ENCODE measurements at places on chromosomes 6 and 20.

GRCh38 chr6:166611631-166612030, 15.4 kb downstream of the RPS6KA2 start:
- DNase-seq: no peak

- DNase-seq: peak; percentile 64
These were observed 17.3 kb downstream of the FKBP1A start for GRCh38 chr20:1375515-1375914.

DNA sequence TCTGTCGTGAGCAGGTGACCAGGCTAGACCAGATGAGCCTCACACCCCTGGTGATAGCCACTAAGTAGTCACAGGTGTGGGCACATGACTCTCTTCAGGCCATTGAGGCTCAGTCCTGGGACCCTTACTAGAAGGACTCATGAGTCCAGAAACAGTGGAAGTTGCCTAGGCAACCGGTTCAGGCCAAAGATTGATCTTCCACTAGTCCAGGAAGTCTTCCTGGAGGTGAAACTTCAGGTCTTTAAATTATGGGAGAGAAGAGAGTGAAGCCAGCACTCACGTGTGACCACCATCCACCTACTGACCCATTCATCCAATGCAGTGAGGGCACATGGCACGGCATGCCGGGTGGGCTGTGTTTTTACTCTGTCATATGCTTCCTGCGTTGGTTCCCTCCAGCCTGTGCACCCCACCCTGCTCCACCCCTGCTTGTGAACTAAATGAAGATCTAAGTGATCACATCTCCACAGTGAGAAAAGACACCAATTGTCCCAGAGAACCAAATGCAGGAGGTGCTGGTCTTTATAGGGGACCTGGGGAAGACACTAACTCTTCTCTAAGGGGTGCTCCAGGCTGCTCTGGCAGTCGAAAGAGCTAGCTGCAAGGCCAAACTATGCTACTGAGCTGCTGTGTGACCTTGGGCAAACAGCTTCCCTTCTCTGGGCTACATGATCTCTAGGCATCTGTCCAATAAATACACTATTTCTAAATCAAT, 12.5 kb upstream of the STX16 start:
- no peak for DNase-seq

- DNase-seq: peak; percentile 76
These were observed 1.7 kb downstream of the PPP1R10 start for GRCh38 chr6:30615219-30615957.

DNA sequence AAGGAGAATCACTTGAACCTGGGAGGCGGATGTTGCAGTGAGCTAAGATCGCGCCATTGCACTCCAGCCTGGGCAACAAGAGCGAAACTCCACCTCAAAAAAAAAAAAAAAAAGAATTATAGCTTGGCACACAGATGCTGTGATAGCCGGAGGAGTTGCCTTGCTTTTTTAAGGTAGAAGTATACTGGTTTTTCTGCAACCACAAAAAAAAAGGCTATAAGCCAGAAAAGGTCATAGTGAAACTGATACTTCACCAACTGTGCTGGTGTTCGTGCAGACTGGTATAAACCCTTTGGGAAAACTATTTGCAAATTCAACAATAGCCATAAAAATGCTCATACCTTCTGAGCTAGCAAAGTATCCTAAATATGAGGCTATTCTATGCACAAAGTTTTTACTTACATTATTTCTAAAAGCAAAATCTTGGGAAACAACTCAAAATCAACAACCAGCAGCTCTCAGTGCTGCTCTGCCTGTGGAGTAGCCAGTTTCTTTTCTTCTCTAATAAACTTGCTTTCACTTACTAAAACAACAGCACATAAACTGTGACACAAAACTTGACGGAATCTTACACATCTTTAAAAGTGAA, 44.0 kb downstream of the B4GALT5 start:
- DNase-seq: no peak

DNA sequence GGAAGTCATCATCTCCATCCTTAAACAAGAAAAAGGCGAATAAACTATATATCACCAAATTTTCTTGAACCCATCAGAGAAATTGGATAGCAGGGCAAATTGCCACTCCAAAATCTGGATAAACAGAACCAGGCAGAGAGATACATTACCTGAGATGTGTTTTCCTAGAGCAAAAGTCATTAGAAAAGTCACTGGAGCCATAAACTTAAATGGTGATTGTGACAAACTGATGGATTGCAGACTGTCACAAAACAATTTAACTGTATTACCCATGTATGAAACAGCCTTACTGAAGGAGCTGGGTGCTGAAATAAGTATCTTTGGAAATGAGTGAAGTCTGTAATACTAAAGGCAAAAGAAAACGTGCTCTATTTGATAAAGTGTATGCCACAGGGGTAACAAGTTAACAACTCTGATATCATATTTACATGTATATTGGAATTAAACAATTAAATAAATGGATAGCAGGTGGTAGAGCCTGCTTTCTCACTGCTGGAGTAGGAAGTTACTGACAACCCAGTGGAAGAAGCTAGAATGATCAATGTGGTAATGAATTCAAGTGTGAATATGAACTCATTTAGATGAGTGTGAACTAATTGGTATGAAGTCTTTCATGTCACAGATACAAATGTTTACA, 186.9 kb downstream of the LMBRD1 start:
- DNase-seq: no peak

DNA sequence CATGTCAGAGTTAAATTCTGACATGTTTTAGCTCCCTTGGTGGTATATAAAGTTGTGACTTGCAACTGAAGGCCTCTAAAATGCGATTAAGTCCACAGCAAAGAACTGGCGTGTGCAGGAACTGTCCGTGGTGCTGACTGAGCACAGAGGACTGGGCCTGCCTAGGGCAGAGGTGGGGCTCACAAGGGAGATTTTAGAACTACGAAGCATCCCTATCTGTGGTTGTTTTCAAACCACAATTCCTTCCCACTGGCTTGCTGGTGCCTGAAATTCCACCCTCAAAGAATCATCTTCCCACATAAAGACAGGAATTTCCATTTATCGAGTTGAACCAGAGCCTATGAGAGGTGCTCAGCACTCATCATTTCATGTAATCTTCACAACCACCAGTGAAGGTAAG, 30.1 kb downstream of the RIMS4 start:
- DNase-seq: peak; percentile 56

- DNase-seq: no peak
These were observed 219.8 kb upstream of the UFL1 start for GRCh38 chr6:96301781-96302180.

GRCh38 chr6:93566285-93566684, 146.9 kb upstream of the EPHA7 start:
- no peak for DNase-seq

DNA sequence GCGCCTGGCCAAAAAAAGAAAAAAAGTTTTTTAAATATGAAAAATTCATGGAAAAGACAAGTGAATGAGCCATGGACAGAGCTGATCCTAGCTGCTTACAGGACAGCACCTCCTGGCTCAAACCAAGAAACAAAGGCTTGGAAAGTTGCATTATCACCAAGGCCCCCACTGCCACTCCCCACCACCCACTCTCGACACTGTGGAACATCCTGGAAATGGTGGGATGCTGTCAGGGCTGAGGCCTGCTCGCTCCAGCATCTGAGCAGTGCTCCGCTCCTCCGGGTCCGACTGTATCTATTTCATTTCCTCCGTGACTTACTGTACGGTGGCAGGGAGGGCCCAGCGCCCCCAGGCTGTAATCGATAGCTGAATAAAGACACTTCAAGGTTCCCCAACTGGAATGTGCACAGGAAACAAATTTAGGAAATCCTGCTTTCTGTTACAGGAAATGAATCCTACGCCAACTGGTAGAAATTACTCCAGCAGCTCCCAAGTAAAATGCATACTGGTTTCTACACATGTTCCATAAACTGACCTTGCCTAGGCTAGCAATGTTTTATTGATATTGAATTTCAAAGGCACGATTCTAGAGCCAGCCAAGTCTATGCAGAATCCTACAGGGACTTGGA, 109.5 kb upstream of the NFATC2 start:
- no peak for DNase-seq

- DNase-seq: peak; percentile 69
These were observed 196.3 kb upstream of the UST start for GRCh38 chr6:148550569-148550968.

- DNase-seq: no peak
These were observed 16.2 kb upstream of the CHRNA4 start for GRCh38 chr20:63377256-63377941.

- DNase-seq: no peak
These were observed 44.5 kb upstream of the TULP1 start for GRCh38 chr6:35557239-35557638.

DNA sequence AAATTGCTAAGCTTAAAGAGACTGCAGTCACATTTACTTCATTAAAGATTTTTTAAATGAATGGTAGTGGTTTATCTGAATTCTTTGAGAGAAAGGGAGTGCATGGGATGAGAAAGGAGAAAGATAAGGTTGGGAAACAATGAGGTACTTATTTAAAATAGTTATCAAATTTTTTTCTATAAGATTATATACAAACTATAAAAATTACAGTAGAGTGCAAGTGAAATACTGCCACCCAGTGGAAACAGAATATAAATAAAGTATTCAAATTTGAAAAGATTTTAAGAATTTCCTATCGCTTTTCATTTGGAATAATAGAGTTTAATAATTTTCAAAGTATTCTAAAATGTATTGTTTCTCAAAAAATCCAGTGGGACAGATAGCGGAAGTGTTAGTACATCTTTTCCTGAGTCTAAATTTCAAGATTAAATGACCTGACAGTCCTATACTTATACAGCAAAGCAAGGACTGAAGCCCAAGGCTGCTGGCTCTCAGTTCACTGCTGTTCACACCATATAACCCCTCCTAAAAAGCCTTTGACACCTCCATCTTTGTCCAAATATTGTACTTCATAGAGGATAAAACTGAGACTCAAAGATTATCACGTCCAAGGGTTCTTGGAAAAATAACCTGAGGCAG, 31.1 kb downstream of the EPM2A start:
- DNase-seq: peak; percentile 30

DNA sequence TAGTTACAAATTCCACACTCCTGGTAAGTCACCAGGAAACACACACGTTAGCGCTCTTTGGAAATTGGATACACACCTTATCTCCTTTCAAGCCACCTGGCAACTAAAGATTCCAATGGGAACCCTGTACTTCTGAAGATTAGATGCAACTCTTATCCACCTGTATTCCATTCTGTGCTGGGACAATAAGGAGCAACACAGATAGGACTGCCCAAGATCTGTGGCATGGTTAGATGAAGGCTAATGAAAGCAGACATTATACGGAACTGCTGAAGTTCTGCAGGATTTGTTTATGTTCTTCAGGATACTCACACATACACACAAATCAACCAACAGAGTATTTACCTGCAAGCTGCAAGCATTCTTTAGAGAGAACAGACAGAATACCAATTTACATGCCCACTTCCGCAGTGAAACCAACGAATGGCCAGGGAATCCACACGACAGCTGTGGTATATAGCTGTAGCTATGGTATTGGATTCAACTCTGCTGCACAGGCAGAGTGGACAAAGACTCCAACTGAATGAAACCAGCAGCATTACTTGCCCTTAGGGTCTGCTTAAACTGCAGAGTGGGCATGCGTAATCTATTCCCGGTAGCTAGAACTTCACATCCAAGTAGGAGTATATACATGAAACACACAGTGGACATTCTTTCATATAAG, 12.0 kb downstream of the NCOA5 start:
- no peak for DNase-seq

- DNase-seq: no peak
These were observed 118.9 kb upstream of the COL21A1 start for GRCh38 chr6:56366141-56366852.

GRCh38 chr6:104537180-104537579, 322.5 kb downstream of the HACE1 start:
- DNase-seq: no peak

DNA sequence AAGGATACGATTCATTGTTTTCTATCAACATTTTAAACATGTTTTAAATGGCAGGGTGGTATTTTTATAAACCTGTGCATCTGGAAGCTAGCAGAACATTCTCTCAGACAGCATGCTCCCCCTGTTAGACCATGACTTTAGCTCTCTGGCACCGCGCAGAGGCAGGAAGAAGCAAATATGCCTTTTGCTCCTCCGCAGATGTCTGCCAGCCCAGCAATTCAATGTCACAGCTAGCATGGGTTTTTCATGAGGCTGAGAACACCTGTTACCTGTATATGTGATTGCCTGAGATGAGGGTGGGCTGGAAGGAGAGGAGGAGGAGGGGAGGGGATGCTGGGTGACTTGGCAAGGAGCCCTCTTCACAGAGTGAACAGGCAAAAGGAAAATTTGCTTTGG, 6.7 kb downstream of the MTCH1 start:
- peak; percentile 33 for DNase-seq

GRCh38 chr20:38859070-38859690, 53.7 kb downstream of the PPP1R16B start:
- peak; percentile 1 for DNase-seq

GRCh38 chr6:143545165-143545564, 33.6 kb upstream of the FUCA2 start:
- DNase-seq: no peak

DNA sequence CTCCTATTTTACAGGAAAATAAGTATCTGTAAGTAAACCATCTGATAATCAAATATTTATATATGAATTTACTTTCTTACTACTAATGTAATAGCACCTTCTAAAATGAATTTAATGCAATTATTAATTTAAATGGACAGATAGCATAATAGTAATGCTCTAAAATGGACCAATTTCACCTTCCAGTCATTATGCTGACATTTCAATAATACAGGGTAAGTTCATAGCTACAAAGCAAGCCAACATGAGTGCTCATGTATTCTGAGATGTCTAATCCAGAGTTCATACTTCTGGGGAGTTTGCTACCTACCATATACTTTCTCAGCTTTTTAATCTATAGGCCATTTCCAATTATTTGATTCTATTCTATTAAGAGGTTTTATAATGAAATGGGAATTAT, 11.6 kb downstream of the ENPP5 start:
- DNase-seq: no peak

- no peak for DNase-seq
These were observed 127.1 kb upstream of the AHI1 start for GRCh38 chr6:135624402-135625295.

DNA sequence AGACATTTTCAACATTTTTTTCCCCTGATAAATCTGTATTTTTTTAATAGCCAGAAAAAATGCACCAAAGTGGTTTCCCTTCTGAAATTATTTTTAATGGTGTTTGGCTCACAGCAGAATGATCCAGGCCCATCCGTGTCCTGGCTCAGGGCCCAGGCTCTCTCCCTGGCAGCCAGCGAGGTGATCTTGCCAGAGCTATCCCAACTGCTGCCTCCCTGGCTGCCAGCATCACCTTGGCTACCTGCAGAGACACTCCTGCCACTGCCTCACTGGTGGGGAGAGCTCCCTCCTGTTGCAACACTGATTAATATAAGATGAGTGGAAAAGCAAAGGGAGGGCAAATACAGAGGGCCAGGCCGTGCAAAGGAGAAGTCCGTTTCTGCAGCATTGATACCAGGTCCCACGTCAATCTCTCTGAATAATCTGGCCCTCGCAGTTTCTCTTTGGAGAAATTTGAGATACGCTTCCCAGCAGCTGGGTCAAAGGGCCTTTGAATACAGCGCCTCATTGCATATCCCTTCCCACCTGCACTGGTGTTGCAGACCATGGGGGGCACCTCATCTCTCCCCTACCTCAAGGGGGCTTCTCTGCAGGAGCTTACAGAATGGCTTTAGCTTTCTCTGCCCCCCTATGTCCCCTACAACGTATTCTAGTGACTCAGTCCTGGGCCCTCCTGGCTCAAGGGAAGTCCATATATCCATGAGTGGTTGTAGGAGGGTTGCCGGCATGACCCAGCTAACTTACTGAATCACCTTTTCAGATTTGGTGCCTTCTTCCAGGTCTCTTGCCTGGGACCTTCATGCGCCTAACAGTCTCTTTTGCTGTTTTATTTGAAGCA, 12.8 kb upstream of the DSTN start:
- no peak for DNase-seq

- peak; percentile 50 for DNase-seq
These were observed 197.6 kb upstream of the SASH1 start for GRCh38 chr6:148144917-148145521.
